H9 (cell line): ENCODE measurements at places on chromosomes 1 and 21.

GRCh38 chr1:33715195-33715811 lies 148.6 kb upstream of the HMGB4 start:
- DNase-seq = no peak

DNA sequence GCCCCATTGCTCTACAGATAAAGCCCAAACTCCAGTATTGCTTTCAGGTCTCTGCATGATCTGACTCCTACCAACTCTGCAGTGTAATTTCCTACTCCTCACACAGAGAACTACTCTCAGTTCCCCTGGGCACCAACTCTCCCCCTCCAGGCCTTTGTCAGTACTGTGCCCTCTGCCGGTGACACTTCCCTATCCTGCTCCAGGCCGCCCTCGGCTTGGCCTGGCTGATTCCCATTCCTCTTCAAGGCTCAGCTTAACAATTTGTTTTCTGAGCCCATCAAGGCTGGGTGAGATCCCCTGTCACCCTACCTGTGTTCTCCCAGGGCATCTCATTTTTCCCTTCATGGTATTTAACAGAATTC lies 2.6 kb downstream of the SLAMF8 start:
- DNase-seq = peak; percentile 74

DNA sequence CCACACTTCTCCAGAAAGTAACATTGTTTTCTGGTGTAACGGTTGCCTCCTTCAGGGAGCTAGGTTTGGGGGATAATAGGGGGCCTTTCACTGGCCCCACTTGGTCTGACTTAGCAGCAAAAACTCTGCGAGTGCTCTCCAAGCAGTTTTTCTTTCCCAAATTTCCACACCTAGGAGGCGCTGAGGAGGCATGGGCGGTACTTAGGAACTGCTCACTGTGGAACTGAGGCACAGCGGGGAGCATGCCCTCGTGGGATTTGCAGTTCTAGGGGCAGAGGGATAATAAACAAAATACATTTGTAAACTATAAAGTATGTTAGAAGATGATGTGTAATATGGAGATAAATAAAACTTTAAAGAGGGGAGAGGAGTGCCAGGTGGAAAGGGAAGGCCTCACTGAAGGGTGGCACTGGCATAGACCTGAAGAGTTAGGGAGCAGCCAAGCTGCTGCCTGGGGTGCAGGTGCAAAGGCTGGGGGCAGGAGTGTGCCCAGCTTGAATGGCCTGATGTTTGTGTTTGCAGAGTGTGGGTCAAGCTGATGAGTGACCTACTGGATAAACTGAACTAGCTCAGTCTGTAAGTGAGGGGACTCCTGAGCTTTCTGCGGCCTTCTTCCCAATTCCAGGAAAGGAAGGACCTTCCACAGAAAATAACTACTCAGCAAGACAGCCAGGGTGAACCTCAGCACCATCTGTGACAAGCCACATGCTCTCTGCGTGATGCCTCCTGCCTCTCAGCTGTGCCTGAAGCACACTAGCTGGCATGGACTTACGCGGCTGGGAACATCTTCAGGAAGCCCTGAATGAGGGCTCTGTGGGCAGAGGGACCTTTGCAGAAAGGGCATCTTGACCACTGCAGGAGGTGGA lies 1.9 kb downstream of the EPHX1 start:
- DNase-seq = peak; percentile 62

DNA sequence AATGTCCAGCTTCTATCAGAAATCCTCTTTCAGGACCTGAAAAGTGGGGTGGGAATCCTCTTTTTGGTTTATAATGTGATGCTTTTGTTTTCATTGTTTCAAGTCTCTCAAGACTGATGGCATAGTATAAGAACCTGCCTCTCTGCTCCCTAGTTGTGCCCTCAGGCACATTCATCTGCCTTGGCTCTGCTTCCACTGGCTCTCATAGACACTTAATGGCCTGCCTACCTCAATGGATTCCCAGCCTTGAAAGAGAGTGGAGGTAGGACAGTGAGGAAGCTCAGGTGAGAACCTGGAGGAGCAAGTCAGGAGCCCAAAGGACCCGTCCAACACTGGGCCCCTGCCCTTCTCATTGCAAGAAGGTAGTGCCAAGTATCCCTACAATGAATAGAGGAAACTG lies 4.8 kb downstream of the TTLL7 start:
- DNase-seq = no peak

- peak; percentile 54 for DNase-seq
These were observed 2.7 kb downstream of the AK4 start for GRCh38 chr1:65150583-65151263.

DNA sequence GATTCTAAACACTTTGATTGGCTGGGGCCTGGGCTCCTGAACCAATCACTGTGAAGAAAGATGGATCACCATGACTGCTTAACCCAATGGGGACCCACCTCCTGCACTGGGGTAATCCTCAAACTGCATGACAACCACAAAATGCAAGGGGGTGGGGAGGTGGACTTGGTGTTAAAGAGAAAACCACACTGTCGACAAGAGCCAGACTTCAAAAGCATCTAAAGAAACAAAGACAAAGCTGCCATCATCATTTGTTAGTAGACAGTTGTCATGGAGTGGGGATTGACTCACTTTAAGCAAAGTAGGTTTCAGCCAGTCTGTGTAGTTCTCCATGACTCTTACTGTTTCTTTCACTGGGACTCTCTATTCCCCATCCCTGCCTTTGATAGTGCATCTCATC lies 433.8 kb downstream of the PLPP3 start:
- DNase-seq = no peak

GRCh38 chr1:38243106-38243505 lies 196.5 kb upstream of the POU3F1 start:
- peak; percentile 57 for DNase-seq

- no peak for DNase-seq
These were observed 52.5 kb upstream of the ID3 start for GRCh38 chr1:23611601-23612327.

DNA sequence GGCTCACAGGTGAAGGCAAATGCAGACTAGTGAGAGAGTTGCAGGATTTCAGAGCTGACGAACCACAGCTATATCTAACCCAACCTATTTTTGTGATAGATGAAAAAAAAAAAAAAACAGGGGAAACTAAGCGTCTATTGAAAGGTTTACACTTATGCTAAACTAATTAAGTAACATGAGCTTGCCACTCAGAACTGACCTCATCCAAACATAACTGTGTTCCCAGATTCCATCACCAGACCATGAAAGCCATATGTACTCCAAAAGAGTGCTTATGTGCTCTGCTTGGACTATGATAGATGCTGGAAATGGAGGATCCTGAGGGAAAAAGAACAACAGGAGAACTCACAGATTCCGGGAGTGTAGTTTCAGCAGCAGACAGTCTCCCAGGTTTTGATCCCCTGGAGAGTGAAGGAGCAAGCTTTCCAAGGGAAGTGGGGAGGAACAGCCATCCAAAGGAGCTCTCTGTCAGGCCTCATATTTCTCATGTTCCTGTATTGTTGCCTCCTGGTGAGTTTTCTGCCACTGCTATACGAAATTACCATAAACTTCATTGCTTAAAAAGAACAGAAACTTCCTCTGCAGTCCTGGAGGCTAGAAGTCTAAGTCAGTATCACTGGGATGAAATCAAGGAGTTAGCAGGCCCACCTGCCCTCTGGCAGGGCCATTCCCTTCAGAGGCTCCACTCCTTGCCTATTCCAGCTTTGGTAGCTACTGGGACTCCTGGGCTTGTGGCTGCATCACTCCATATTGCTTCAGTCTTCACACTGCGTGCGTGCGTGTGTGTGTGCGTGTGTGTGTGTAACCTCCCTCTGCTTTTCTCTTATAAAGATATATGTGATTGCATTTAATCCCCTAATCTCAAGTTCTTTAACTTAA lies 38.1 kb downstream of the NIBAN1 start:
- no peak for DNase-seq

DNA sequence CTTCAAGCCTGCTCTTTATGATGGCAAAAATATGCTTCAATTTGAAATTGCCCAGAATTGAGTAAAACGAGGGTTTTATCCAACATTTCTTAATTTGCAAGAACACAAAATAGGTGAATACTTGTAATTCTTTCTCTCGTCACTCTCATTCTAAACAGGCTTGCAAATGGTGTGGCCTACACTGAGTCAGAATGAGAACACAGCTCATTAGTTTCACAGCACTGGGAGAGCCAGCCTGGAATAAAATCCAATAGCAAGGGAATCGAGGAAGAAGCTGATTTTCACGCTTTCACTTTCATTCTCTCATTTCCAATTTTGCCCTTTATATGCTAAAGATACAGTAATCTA lies 537.5 kb downstream of the LTN1 start:
- DNase-seq = no peak

DNA sequence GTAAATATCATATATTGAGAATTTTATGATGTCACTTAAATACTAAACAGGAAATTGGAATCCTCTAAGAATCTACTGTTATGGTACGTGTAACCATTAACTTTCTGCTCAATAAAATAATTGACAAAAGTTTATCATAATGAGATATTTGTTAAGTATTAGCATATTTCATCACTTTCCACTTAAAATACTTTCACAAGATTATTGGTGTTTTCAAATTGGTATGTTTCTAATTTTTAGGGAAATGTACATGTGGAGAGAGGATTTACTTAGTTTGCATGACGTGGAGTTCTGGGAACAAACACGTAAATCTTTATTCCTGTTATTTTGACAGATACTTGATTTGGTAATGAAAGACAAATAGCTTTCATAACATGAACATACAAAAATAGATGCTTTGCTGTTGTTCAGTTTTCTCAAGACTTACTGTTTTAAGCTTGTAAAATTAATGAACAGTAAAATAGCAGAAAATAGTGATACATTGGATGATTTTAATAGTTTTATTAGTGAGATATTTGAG lies 1.6 kb downstream of the SRSF11 start:
- DNase-seq = no peak
